Activated naive CD8-positive, alpha-beta T cell treated with anti-CD3 and anti-CD28 coated beads, Interleukin-2, amount 50 U/mL, for 16 hours (primary cell): ENCODE measurements at places on chromosomes 3 and 15.

- DNase-seq = no peak
These were observed 20.2 kb downstream of the CPOX start for GRCh38 chr3:98573181-98573728.

DNA sequence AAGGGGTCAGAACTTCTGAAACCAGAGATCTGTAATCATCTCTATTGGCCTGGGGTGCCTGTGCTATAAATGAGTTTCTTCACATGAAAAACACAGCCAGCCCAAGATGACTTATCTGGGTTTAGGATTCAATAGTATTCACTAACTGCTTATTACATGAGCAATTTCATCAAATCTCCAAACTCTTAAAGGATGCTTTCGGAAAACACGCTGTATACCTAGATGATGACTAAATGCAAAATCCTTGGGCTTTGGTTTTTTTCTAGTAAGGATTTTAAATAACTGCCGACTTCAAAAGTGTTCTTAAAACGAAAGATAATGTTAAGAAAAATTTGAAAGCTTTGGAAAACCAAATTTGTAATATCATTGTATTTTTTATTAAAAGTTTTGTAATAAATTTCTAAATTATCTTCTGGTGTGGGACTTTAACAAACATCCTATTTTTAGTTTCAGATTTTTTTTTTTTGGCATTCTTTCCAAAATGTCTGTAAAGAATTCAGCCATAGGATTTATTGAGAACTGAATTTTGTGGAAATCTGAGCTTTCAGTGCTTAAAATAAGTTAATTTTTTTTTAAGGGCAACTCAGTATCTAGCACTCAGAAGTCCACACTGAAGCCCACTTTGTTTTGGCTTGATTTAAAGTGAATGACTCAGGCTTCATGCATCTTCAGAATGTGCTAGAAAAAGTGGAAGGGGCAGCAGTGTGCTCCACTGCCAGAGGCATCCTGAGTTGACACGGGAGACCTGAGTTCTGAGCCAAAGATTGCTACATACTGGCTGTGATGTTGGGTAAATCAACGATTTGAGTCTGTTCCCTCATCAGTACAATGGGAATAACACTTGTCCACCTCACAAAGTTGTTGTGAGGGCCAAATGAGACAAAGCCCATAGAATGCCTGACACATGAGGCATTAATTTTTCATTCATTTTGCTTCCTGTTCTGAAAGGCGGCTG is 18.7 kb downstream of the TMEM43 start:
- no peak for DNase-seq

GRCh38 chr15:47846128-47846868 is 129.0 kb downstream of the SEMA6D start:
- no peak for DNase-seq

- DNase-seq = no peak
These were observed 65.1 kb downstream of the CD200R1L start for GRCh38 chr3:112781599-112781998.

DNA sequence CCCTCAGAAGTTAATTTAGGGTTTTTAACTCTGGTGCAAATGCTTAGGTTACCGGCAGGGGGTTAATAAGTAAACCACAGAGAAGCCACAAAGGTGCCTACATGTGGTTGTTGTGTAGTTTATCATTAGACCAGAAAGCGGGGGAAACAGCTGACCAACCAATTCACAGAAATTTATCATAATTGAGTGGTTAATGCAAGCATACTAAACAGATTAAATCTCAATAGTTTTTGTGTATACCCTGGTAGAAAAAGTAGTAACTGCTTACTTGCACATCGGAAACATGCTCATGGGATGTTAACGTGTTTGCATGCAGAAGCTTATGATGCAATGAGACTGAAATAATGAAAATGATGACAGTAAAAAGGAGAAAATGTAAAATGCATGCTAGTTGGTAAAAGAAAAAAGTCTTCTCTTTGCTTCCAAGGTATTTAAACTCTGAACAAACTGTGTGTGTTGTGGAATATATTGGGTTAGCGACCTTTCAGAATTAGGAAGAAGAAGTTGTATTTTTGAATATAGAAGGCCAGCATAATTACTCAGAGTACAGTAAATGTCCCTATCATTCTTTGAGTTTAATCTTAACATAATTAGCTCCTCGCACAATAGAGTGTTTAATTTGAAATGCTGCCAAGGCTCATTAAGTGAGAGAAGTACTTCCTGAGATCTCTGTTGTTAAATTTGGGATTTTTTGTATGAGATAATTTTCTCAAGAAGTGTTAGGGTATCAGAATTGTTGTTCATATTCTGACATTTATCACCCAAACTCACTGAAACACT is 316.2 kb downstream of the PTPRG start:
- no peak for DNase-seq

- no peak for DNase-seq
These were observed 278.4 kb upstream of the ZPLD1 start for GRCh38 chr3:102156426-102156825.

- no peak for DNase-seq
These were observed 352.1 kb upstream of the ALCAM start for GRCh38 chr3:105014631-105015030.

- no peak for DNase-seq
These were observed 101.6 kb downstream of the MYLK start for GRCh38 chr3:123782488-123782887.

- no peak for DNase-seq
These were observed 20.7 kb downstream of the PPP1R2 start for GRCh38 chr3:195522254-195523023.

DNA sequence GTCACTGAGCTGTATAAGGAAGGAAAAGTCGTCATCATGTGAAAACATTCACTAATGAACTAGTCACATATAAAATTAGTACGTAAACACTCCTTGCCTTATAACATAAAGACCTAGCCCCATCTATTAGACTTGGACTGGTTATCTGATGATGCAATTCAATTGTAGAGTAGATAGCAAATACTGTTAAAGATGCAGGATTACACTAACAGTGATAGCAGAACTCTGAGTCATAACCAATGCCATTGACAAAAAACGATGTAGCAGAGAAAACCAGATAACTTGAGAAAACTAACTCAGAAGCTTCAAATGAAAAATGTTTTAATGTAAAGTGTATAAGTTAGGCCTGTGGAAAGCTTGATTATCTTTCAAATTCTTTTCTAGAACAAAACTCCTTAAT is 132.2 kb downstream of the WDR72 start:
- no peak for DNase-seq

DNA sequence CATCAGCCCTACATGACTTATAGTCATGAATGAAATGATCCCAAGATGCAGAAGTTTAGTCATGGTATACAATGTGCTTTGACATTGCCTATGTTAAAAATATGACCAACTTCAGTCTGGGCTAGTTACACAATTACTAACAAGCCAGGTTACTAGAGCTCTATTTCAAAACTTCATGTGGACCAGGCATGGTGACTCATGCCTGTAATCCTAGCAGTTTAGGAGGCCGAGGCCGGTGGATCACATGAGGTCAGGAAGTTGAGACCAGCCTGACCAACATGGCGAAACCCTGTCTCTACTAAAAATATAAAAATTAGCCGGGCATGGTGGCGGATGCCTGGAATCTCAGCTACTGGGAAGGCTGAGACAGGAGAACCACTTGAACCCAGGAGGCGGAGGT is 613.0 kb downstream of the CADM2 start:
- no peak for DNase-seq

GRCh38 chr3:22366781-22367180 is 615.8 kb upstream of the ZNF385D start:
- DNase-seq = no peak
